ENCODE measurements at places on chromosomes 13 and 19.

GRCh38 chr19:1113030-1113985 lies 9.5 kb downstream of the GPX4 start:
- peak; percentile 68 for ATAC-seq

DNA sequence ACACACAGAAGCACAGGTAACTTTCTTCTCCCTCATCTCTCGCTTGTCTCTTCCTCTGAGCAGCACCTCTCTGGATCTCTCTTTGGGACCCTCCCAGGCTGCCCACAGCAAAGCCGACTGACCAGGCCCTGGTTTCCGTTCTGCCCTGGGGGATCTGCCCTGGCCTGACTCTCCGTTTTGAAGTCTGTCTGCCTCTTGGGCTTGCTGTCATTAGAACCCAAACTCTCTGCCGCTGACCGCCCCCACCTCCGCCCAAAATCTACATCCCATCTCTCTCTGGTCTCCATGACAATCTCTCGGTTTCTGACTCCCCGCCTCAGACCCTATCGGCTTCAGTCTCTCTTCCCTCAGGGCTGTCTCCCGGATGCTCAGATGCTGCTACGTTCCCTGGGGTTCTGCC lies 6.9 kb downstream of the KCNC3 start:
- no peak for ATAC-seq

GRCh38 chr19:45677351-45678230 lies 9.6 kb downstream of the GIPR start:
- peak; percentile 66 for ATAC-seq

- ATAC-seq, result no peak
Measured at GRCh38 chr19:41339936-41340335, 13.8 kb downstream of the TGFB1 start.

GRCh38 chr13:21232196-21232595 lies 55.7 kb downstream of the MRPL57 start:
- no peak for ATAC-seq

DNA sequence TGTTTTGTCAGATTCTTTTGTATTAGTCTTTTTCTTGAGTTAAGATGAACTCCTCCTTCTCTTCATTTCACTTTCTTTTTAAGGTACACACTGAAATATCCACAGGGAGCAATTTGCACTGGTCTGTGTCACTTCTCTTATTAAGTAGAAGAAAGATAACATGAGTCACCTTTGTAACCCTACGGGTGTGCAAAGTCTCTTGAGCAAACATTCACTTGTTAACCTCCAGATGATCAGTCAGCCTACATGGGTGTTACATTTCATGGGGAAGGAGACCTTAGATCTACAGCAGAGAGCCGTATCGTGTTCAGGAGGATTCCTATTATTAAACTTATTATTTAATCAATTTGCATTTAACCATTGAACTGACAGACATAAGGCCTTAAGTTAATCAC lies 5.1 kb downstream of the ZNF507 start:
- peak; percentile 31 for ATAC-seq

- no peak for ATAC-seq
Measured at GRCh38 chr19:23699521-23699860, 12.5 kb upstream of the ZNF675 start.

DNA sequence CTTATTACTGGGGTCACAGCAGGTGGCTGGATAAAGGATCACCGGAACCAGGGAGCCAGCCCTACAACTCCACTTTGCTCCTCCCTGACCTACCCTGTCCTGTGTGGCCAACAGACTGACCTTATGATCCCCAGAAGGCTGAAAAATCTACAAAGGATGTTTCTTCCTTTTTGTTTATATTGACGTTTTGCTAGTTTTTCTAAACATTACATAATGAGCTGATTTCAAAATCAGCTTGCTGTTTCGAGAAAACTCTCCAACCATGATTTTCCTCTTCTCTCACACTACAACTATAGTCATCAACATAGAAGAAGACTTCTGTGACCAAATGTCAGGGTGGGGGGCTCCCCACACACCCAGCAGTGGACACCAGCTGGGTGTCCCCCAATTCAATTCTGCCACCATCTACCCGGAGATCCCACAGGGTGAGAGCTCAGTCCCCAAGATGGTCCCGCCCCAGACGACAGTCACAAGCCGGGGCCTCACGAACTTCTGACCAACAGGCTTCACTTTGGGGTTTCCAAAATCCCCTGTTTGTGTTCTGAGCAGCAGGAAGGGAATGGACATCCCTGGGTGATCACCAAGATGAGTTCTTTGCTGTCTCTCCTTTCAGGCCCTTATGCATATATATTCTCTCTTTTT lies 35.0 kb downstream of the ZNF536 start:
- ATAC-seq, result no peak

Data from activated CD4-positive, CD25-positive, alpha-beta regulatory T cell treated with anti-CD3 and anti-CD28 coated beads, Interleukin-2, amount 50 U/mL, for 24 hours (primary cell).